Activated naive CD4-positive, alpha-beta T cell treated with anti-CD3 and anti-CD28 coated beads, Interleukin-2, amount 10 ng/mL, durations not matched to agents 7 days and 5 days (primary cell): ENCODE measurements at places on chromosomes 3 and 15.

DNA sequence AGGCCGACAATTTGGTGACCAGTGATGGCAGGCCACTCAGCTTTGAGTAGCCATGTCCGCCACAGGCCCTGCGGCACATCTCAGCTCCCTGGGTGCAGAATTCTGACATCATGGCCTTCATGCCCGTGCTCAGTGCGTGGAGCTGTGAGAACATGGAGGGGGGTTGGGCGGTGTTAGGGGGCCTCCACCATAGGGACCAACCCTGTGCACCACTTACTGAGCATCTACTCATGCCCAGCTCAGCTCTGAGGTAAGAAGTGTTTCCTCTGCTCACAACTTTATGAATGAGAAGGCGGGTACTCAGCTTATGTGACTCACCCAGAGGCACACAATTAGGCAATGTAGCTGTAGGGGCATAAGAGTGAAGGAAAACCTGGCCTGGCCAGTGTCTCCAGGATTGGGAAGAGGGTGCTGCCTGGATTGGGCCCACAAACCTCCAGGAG is 10.5 kb downstream of the ACOX2 start:
- DNase-seq: no peak

- DNase-seq: no peak
Measured at GRCh38 chr3:170631755-170632488, 46.0 kb upstream of the SLC7A14 start.

- DNase-seq: no peak
Measured at GRCh38 chr3:23153436-23153835, 49.7 kb upstream of the UBE2E2 start.

DNA sequence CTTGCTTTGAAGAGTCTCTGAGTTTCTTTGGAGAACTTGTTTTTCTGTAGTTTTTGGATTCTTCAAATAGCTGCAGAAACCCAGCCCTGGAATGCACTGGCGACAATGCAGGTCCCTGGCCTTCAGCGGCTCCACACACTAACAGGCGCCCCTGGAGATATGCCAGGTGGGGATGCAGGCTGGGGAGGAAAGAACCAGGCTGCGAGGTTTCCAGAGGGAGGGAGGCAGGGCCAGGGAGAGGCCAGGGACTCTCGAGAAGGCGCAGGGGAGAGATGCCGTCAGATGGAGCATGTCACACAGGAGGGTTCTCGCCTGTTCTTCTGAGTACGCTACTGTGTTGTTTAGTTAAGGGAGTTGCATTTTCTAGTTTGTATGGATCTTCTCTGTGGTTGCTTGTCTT is 283.1 kb downstream of the GABRG3 start:
- no peak for DNase-seq

DNA sequence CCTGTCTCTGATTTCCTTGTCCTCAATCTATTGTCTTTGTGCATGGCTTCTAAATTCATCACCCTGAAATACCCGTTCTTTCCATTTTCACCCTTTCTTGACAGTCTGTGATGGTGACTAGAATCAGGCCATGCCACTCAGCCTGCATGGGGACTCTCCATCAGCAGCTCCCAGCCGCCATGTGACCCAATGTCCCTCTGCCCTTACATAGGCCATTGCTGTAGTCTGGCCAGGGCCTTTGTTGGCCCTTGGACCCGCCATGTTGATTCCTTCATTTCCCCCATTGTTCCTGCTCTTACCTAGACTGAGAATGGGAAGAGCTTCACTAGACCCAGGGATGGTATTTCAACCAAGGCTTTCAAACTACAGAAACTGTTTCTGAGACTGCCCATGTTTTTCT is 45.8 kb downstream of the SPSB4 start:
- no peak for DNase-seq

DNA sequence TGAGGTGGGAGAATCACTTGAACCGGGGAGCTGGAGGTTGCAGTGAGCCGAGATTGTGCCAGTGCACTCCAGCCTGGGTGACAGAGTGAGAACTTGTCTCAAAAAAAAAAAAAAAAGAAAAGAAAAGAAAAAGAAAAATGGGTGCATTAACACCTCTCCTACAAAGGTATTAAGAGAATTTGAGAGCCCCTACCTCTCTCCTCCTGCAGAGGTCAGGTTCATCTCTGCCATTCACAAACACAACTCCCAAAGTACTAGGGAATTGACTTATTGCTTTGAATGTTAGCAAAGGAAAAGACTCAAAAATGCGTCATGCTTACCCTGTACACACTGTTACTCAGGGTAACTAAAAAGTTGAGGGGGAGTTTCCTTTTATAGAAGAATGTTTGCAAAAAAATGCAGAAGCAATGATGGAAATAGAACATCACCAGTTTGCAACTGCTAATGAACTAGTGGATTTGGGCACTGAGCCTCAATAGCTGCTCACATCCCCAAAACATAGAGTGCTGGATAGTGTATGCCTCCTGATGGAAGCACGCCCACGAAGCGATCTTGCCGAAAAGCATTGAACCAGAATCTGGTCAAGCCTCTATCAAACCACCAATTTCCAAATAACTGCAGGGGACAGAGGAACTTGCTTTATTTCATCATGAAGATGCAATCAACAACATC is 15.5 kb upstream of the LYZL4 start:
- no peak for DNase-seq

DNA sequence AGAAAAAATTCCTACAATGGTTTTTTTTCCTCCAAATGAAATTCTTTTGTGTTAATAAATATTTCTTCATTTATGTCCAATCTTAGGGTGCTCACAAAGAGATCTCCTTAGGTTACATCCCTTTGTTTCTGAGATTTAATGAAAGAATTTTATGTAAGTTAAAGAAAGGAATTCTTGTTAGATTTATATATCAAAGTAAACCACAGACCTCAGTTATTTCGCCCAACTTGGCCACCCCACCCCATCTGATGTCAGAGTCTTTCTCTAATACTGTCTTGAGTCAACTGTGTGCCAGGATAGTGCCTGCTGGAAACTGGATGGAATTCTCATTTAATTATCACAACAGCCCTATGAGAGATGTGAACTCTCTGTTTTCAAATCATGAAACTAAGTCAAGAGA is 259.9 kb downstream of the OPA1 start:
- DNase-seq: no peak

- DNase-seq: no peak
Measured at GRCh38 chr3:94615275-94616065, 552.6 kb downstream of the NSUN3 start.

- DNase-seq: no peak
Measured at GRCh38 chr15:49900006-49900902, 218.8 kb downstream of the ATP8B4 start.

GRCh38 chr15:89785774-89786140 is 9.6 kb downstream of the MESP2 start:
- no peak for DNase-seq

GRCh38 chr15:56654216-56654615 is 79.1 kb downstream of the ZNF280D start:
- DNase-seq: no peak

- no peak for DNase-seq
Measured at GRCh38 chr3:157294491-157294890, 134.5 kb upstream of the CCNL1 start.

- no peak for DNase-seq
Measured at GRCh38 chr3:105905328-105905727, 36.5 kb upstream of the CBLB start.

DNA sequence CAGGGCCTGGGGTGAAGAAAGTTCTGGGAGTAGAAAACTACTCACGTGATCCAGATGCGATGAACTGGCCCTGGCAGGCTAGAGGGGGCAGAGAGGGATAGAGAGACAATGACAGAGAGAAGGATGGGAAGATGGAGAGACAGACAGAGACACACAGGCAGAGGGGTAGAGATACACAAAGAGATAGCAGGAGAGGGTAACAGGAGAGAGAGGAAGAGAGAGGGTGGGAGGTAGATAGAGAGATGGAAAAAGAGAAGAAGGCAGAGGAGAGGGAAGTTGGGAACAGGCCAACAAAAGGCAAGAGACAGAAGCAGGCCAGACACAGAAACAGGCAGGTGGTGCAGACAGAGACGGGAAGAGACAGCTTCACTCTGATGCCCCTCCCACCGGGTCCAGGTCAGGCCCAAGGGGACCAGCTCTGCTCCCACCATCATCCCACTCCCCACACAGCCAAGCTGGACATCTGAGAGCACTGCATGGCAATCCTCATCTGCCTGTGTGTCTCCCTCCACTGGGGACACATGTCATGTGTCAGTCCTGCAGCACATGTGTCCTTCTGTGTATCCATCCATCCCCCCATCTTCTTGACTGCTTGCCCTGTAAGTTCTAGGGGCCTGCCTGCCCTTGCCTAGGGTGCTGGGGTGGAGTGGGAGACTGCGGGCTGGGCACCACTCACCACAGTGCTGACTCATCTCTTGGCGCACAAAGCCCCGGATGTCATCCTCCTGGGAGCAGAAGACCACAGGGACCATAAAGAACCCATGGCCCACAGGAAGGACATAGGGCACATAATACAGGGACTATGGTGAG is 2.2 kb upstream of the UCN2 start:
- peak; percentile 32 for DNase-seq

DNA sequence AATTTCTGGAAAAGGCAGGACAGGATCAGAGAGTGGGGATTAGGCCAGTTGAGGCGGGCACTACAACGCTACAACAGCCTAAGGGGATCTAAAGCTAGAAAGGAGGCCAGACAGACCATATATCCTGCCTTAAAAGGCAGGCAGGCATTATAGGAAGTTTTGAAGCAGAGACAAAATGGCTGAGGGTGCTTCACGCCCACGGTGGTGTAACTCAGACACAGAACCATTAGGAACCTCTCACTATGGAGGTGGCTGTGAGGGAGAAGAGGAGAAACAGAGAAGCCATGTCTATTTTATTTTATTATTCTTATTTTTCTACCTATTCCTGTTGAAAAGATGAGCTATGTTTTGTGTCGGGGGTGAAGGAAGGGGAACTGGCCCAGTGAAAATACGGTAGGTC is 2.1 kb upstream of the USP4 start:
- no peak for DNase-seq

DNA sequence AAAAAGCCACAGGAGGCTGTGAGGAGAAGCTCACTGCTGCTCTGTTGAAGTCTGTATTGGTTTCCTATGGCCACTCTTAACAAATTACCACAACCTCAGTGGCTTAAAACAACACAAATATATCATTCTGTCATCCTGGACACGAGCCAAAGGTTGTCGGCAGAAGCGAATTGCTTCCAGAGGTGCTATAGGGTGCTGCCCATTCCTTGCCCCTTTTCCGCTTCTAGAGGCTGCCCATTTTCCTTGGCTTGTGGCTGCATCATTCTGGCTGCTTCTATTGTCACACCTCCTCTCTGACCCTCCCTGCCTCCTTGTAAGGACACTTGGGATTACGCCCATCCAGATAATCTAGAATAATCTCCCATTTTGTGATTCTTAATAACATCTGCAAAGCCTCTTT is 6.4 kb upstream of the SACM1L start:
- no peak for DNase-seq
